Stimulated activated CD8-positive, alpha-beta memory T cell treated with anti-CD3 and anti-CD28 coated beads, Interleukin-15, amount 100 ng/mL, for 48 hours (primary cell): ENCODE measurements at places on chromosomes 1 and 21.

GRCh38 chr1:25766721-25767436 is 33.1 kb upstream of the SELENON start:
- no peak for DNase-seq

- no peak for DNase-seq
These were observed 16.7 kb downstream of the COL8A2 start for GRCh38 chr1:36108314-36108713.

DNA sequence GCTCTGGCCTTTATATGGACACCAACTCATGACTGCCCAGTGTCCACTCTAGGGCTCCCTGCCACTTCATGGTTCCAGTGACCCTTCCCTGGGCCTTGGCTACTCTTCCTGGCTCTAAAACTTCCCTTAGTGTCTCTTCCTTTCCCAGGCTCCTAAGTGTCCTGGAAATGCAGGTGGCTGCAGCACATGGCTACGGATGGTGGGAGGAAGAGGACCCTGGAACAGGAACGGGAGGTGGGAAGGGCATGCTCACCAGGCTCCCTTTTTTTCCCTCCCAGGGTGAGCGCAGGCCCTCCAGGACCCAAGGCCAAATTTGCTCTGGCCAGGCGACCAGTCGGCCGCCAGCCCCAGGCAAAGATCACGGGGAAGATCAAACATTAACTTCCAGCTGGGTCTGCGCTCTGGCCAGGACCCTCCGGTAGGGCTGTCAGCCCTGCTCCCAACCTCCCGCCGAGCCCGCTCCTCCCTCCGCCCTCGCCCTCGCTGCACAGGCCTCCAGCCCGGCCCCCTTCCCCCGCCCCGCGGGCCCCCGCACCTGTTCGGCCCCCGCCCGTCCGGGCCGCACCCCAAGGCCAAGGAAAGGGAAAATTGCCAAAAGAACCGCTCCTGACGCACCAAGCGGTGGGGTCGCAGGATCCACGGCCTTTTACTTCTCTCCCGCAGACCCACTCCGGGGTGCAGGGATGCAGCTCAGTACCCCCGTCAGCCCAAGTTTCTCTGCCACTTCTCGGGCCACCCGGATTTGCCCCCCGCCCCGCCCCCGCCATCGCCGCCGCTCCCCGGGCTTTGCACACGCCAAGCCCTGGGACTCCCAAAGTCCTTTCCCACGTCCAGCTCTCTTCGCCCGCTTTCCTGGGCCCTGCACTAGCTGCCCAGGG is 894 bp downstream of the TCEA3 start:
- no peak for DNase-seq

GRCh38 chr1:51936531-51936930 is 54.0 kb downstream of the RAB3B start:
- DNase-seq = no peak

- DNase-seq = no peak
These were observed 28.8 kb upstream of the TMPRSS2 start for GRCh38 chr21:41536827-41537103.

GRCh38 chr1:53196485-53197290 is at the start of gene CPT2:
Gene CPT2, plus strand, starts transcription at chr1:53196824. Its CDS starts 120 bp downstream, at chr1:53196944.
- DNase-seq = peak; percentile 92

GRCh38 chr1:157142201-157142600 is 4.0 kb upstream of the ETV3 start:
- no peak for DNase-seq

DNA sequence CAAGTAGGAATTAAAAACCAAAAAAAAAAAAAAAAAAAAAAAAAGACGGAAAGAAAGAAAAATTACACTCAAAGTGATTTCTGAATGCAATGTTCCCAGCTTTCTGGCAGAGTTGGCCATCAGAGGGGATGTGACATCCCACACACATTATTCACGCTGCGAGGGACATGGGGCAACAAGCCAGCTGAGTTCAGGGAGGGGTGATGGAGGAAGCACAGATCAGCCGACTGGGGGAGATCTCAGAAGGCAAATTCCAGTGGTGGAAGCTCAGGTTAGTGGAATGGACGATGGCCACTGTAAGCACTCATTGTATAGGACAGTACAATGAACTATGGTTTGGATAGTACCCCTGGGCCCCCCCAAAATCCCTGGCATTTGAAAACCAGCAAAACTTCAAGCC is 311.9 kb downstream of the PCP4 start:
- DNase-seq = no peak

DNA sequence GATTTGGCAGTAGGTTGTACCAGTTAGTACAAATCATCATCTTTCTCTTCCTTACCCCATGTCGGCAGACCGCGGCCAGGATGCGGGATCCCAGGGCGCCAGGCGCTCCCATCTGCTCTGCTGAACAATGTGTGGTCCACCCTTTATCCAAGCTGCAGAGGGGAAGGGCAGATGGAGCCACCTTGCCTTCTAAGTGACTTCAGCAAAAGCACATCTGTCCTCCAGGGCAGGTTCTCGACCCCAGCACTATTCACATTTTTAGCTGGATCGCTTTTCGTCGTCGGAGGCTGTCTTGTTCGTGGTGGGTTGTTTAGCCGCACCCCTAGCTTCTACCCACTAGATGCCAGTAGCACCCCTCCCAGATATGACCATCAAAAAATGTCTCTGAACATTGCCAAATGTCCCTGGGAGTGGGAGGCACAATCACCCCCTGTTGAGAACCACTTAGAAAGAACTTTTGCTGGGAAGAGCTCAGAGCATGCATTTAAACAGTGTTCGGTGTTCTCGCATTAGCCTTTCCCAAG is 58.1 kb upstream of the SIM2 start:
- no peak for DNase-seq

DNA sequence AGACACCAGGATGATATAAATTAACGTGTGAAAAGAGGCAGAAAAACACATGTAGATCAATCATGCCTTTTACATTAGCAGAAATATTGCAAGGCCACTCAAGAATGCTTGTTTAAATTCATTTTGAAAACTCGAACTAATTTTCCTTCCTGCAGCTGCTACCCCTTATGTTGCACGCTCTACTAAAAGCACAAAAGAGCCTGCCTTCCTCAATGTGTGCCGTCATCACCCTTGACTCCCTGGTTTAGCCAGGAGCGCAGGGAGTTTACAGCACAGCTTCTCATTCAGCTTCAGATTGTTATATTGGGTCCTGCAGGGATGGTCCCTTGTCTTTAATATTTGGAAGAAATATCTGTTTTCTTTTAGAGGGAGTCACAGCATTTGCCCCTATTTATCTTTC is 10.1 kb upstream of the ST6GALNAC5 start:
- no peak for DNase-seq

DNA sequence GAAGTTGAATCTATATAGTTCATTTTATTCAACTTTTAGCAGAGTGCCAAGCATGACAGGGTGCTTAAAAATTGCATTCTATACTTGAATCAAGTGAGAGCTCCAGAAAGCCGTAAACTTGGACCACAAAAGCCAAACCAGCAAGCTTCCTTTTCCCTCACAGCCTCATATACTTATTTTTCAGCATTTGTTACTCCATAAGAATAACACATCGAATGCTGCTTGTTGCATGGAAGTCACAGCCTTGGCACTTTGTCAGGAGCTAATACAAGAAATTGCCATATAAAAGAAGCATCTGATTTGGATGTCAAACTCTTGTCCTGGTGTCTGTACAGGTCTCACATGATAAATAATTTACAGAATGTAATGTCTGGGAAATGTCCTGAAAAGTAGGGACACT is 87.4 kb downstream of the PLXNA2 start:
- DNase-seq = no peak

- peak; percentile 52 for DNase-seq
These were observed 2.3 kb downstream of the TTC24 start for GRCh38 chr1:156581661-156582387.

DNA sequence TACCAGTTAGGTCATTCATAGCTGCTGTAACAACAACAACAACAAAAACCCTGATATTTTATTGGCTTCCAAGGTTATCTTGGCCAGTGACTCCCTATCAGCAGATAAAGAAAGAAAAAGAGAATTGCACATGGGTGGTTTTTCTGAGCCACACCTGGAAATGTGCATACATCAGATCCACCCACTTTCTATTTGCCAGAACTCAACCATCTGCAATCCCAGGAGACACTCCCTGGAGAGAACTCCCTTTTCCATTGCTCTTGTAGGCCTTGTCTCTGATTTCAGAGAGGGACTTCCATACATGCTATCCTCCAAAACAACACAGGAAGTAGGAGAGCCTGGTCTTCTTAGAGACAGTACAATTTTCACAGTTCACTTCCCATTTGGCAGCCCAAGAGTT is 74.9 kb upstream of the ZC3H11B start:
- no peak for DNase-seq

- no peak for DNase-seq
These were observed 37.2 kb downstream of the LRRC8C start for GRCh38 chr1:89670163-89670562.

DNA sequence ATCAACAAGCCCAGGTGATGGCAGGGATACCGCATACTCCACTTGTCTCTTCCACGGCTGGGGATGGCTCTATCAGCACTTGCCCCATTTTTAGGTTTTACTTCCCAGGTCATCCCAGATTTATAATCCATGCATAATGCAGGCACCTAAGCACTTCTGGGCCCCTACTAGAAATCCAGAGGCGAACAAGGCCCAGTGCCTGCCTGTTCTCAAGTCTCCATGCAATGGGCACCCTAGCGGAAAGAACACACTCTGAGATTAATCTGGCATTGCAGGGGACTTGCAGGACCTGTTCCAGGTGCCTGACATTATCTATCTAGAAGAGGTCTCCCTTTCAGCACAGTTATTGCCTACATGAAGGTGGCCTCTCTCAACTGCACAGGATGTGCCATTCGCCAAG is 39.8 kb downstream of the HIVEP3 start:
- DNase-seq = no peak

DNA sequence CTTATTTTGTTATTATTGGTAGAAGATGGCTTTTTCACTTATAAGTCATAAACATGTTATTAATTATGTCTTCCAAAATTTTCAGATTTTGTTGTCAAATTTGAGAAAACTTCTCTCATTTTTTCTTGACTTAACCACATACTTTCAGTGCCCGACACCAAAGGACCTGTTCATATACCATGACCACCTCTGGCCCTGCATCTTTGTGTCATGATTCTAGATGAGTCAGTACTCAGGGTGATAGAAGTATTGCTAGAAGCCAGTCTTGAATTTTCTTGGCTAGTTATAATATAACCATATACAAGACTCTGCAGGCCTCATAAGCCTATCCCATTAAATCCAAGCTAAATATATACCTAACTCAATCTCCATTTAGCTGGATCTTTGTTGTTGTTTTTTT is 35.4 kb upstream of the DPH5 start:
- DNase-seq = no peak

GRCh38 chr1:78619446-78619802 is 824 bp upstream of the IFI44L start:
- DNase-seq = no peak

DNA sequence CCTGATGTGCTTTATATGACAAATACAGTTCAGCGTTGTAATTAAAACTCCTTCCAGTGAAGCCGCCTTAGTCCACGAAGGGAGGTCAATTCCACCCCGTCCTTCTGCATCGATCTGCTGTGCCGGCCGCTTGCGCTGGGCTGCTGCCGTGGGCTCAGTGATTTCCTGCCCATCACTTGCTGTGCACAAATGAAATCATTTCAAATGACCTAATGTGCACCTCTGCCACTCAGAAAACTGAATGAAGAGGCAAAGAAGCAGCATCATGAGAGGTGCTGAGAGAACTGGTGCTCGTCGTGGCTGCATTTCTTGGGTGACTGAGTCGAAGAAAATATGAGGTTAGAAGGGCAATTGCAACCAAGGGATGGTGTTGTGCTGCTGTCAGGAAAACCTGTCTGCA is 144.3 kb upstream of the SYT6 start:
- no peak for DNase-seq

- DNase-seq = no peak
These were observed 42.9 kb downstream of the ACTL8 start for GRCh38 chr1:17798011-17798410.

DNA sequence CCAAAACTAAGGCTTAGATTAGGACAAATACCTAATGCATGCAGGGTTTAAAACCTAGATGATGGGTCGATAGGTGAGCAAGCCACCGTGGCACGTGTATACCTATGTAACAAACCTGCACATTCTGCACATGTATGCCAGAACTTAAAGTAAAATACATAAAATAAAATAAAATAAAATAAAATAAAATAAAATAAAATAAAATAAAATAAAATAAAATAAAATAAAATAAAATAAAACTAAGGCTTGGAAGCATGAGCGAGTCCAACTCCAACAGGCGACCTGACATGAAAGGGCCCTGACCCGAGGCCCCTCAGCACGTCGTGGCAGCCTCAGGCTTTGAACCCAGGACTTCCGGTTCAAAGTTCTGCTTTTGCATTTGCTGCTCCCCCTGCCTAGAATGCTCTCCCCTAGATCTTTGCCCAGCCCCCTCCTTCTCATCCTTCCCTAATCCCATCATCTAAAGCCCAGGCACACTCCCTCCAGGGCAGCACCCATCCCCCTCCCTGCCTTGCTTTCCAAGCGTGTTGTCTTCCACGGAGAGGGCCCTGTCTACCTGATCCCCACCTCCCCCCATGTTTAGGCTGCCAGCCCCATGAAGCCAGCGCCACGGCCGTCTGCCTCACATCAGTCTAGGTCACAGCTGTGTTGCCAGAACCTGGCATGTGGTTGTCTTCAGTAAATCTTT is 64.3 kb downstream of the TAS1R2 start:
- no peak for DNase-seq

DNA sequence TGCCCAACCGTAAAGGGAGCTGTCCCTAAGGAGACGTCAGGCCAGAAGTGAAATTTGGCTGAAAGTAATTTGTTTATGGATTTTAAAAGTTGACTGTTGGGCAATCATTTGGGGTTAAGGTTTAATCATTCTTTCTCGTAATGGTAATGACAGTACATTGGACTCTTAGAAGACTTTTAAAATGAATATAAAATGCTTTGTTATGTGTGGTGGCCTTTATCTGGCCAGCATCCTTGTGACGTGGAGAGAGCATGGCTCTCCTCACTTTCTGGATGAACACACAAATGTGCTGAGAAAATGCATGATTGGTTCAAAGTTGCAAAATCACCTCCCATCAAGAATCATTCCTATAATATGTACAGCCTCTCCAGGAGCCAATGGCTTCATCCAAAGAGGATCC is 160.2 kb downstream of the DHRS3 start:
- no peak for DNase-seq

GRCh38 chr21:29194342-29194741 is 63.9 kb downstream of the MAP3K7CL start:
- DNase-seq = no peak

GRCh38 chr1:29471487-29472313 is 235.4 kb downstream of the PTPRU start:
- DNase-seq = no peak

DNA sequence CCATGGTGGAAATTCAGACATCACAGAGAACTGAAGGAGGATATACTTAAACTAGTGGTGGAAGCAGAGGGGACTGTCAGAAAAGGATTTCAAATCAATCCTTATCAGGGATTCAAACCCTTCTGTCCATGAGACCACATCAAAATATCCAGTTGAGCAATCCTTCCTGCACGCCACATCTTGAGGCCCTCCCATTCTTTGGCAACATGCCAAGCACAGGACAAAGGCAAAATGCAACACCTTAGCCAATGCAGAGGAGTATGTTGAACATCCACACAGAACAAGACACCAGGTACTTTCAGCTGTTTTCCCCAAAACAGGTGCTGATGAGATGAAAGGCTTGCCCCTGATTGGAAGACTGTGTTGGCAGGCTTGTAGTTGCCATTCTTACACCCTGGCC is 81.8 kb upstream of the PLXNA2 start:
- no peak for DNase-seq

GRCh38 chr1:209041927-209042326 is 541.6 kb upstream of the CAMK1G start:
- no peak for DNase-seq
